Right cardiac atrium (tissue), 5 donors: ENCODE measurements at places on chromosomes 5 and 9. TPM values are rescaled to one million over a fixed set of nuclear protein-coding genes. Genes with fewer than 3 reads are reported as not detected.

MVB12B gene
- 11.8 TPM for total RNA-seq

DNA sequence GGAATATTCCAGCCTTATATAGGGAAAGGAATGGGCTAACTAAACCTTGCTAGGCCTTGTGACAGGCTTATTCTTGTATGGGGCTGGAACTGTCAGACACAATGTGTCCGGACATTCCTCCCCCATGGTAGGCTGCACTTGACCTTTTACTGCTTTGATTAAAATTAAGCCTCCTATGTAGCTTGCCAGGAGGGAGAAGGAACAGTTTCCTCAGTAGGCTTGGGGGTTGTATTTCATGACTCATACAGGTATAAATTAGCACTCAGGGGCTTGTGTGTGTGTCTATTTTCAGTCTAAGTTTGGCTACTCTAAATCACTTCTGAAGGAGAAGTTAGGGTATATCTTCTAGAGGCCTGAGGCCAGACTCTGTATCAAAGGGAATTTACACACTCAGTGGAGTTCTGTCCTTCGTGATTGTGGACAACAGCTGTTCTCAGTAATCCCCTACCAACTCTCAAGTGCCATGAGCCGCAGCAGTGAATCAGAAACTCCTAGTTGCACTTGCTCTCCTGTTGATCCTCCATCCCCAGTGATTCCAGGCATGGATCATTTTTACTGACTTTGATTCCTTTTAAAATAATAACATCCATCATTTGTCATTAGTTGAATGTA, 16.4 kb downstream of the ADAMTS16 start:
- no peak for DNase-seq

DNA sequence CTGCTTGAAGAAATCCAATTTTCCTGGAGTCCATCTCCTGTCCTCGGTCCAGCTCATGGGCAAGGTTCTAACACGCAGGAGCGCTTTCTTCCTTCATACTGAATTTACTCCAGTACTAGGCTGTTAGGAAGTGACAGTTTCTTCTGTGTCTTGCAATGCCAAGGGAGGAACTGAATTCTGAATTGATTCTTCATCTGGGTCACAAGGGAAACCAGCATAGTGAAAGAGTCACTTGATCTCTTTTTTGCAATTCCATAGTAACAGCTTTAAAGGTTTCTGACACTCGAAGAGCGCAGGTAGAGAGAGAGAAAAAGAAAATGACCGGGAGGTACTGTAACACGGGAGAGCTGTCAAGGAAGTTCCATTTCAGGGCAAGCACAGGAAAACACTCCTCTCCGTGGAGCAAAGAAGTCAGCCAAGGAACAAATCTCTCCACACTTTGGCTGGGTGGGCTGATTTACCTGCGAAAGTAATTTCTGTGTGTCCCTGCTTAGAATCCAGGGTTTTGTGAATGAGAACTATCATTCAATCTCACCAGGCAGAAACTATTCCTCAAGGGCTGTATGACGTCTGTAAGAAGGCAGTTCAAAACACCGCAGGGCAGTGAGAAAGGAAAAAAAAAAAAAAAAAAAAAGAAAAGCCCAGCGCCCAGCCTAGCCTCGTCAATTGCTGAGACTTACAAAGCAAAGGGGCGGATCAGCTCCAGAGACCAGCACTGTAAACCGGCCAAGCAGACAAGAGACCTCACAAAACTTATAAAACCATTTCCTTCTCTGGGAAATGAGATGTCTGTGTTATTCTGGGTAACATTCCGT, 617.8 kb downstream of the PDE4D start:
- peak; percentile 77 for DNase-seq

- peak; percentile 99 for DNase-seq
These were observed at the start of gene SSBP2 for GRCh38 chr5:81751009-81751835. Gene SSBP2 (minus strand): TSS chr5:81751097. CDS start chr5:81751042, 55 bp downstream.

DNA sequence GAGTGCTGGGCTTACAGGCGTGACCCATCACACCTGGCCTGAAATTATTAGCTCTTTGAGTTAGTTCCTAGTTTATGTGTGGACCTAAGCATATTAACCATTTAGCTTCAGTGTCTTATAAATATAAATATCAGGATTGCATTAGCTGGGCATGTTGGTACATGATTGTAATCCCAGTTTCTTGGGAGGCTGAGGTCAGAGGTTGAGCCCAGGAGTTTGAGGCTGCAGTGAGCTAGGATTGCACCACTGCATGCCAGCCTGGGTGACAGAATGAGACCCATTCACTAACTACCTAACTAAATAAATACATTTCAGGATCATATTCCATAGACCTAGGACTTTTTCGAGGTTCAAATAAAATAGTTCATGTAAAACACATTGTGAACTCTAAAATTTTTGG, 129.8 kb downstream of the VPS13A start:
- no peak for DNase-seq

DNA sequence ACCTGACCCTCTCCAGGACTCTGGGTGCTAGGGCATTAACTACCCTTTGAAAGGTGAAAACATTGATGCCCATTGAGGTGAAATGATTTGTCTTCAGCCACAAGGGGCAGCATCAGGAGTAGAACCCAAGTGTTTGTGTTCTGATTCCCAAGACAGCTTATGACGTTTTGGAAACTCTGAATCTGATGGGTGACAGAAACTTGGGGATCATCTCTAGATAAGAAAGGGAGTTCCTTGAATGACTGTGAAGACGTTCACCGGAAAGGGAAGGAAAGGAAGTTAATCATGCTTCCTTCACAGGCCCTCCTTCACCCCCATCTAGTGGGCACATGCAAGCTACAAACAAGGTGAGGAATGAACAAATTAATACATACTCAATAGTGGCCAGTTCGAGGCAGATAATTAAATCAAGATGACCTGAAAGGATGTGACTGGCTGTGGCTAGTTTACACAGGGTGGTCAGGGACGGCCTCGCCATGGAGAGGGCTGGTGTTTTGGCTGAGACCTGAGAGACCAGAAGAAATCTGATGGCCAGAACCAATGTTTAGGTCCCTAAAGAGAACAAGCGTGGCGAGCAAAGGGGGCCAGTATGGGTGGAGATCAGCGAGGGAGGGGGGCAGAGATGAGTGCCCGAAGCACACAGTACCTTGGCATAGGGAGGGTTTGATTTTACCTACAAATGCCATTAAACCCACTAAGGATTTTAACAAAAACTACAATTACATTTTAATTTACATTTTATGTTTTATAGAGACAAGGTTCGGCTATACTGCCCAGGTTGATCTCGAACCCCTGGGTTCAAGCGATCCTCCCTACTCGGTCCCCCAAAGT, 937 bp upstream of the SLC26A2 start:
- no peak for DNase-seq

- no peak for DNase-seq
These were observed 934.7 kb downstream of the CDH12 start for GRCh38 chr5:21918451-21918850.

CYSRT1 gene
- total RNA-seq: not detected

KIF24 gene
- total RNA-seq: 0.54 TPM

GRCh38 chr5:59562756-59563389, 330.7 kb downstream of the PDE4D start:
- DNase-seq: peak; percentile 17

COL15A1 gene
- total RNA-seq: 65.9 TPM

ETF1 gene
- total RNA-seq: 78.4 TPM

GRCh38 chr5:98770911-98771322, 2.5 kb upstream of the RGMB start:
- DNase-seq: no peak

DNA sequence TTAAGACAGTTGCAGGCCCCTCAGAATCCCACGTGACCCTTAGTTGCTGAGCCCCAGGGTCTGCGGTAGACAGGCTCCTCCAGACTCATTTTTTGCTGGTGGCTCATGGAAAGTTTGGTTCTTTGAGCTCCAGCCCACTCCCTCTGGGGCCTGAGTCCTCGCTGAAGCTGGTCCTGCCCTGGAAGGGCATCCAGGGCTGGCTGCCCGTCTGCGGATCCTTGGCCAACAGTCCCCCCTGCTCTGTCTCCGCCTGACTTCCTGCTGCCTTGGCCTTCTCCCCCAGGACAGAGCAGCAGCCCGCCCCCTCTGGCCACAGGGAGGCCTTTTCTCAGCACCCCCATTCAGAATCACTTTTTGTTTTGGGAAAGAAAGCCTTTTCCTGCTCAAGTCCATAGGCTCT, 24.4 kb downstream of the SLC6A7 start:
- DNase-seq: peak; percentile 69

DNA sequence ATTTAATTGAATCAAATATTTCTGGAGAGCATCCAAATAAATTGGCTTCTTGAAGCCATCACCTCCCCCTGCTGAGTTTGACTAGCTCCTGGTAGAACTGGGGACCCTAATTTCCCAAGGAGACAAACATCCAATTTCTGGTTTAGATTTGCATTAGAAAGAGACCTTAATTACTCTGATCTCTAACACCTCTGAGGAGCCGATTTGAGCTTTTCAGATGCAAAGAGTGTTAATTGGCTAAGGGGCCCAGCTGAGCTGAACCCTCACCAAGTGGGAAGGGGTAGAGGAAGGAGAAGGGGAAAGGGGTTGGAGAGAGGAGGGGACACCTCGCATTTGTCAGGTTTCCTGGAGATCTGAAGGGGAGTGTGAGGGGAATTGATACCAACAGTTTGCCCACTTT, 145.4 kb upstream of the SHB start:
- no peak for DNase-seq

SPINK4 gene
- total RNA-seq: not detected

DNA sequence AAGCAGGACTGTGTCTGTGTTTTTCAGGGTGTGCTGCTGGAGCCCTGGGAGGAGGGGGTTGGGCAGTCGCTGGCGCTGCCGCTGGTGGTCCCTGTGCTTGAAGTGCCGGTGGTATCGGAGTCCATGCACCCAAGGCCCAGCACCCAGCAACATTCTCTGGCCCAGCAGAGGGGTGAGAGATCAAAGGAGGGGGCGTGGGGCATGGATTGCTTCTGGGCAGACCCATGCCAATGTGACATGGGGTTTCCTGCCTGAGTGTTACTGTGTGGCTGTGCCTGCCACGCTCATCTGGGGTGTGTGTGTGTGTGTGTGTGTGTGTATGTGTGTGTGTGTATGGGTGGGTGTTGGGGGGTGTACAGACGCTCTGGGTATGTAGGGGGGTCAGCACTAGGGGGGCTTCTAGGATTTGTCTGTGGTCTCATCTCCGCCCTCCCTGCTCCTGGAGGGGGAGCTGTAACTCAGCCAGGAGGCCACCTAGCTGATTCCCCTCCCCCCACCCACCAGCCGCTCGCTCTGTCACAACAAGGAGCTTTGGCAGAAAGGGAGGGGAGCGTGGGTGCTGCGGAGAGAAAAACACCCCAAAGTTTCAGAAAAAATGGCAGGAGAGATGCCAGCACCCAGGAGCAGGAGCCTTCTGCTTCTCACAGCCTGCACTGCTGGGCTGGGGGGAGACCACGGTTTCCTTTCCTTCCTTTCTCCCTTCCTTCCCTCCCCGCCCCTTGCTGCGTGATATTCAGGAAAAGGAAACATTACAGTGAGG, 35.9 kb upstream of the HSPA9 start:
- DNase-seq: peak; percentile 55

DNA sequence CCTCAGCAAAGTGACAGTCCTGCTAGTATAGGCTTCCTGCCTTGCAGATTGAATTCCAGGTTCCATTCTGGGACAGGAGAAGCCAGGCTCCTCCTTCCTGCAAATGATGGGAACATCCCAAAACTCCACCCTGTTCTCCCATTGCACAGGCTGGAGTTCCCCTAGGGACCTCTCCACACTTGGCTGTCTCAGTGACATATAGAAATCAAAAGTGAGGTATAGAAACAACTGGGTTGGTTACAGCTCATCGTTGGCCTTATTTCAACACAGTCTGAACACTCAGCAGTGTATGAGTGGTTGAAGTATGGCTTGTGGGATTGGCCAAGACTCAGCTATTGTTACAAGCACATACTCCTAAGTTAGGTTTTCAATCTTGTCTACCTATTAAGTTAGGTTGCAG, 157.8 kb upstream of the FTMT start:
- no peak for DNase-seq

SPOCK1 gene
- 139 TPM for total RNA-seq

DNA sequence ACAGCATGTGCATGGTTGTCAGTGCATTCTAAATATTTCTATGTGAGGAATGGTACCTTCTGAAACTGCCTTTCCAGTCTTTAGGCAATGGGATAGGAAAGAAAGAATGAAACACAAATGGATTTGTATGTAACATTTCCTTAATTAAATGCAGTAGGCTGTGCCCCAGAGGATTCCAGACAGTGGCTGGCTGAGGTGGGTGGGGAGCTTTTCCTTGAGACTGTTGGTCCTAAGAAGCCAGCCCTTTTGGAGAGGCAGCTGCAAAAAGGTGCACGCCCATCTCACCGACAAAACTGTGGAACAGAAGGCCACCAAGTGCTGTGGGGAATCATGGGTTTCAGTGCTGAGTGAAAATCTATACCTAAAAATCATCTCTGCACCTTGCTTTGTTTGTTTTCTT, 6.8 kb upstream of the CKMT2 start:
- DNase-seq: no peak

DNA sequence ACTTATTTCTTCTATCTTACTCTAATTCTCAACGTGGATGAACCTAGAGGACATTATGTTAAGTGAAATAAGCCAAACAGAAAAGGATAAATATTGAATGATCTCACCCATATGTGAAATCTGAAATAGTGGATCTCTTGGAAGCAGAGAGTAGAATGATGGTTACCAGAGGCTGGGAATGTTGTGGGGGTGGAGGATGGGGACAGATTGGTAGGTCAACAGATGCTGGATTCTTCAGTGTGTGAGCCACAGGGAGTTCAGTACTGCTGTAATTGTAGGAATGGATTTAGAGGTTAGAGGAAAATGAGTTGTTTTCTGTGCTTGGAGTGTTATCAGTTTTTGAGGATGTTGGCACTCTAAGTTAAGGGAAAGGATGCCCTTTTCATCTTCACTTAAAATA, 190.6 kb downstream of the FBXL7 start:
- no peak for DNase-seq

PTPRD gene
- total RNA-seq: 7.1 TPM

- DNase-seq: no peak
These were observed 385.1 kb downstream of the DTWD2 start for GRCh38 chr5:118603278-118603677.

MCCC2 gene
- total RNA-seq: 53.9 TPM
